T-helper 9 cell (primary cell): ENCODE measurements at places on chromosomes 16 and 17.

DNA sequence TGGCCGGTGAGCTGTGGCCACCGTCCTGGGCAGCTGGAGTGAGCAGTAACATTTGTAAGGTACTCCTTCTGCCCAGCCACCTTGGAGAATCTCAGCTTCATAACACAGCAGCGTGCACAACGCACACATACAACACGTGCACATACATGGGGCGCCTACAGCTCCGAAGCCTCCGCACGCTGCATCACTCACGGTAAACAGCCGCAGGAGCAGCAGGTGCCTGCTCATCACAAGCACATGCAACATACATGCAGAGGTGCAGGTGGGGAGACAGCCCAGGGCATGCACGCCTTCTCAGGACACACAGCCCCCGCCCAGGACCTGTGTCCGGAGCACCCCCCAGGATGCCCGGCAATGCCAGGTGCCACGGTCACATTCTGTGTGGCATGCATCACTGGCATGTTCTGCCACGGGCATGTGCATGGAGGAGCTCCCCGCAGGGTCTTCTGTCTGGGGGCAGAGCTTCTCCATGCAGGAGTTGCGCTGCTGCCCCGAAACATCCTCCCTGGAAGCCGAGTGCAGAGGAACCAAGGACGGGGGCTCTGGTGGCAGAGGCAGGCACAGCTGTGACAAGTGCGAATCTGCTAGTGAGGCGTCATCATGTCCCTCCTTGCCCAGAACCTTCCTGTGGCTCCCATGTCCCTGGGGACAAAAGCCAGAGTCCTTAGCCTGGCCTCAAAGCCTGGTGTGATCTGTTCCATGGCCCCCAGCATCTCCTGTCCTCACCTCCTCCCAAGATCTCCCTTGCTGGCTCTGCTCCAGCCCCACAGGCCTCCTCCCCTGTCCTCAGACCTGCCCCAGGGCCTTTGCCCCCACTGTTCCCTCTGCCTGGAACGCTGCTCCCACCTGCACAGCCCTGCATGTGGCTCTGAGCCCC lies 184.0 kb upstream of the GSE1 start:
- no peak for DNase-seq

DNA sequence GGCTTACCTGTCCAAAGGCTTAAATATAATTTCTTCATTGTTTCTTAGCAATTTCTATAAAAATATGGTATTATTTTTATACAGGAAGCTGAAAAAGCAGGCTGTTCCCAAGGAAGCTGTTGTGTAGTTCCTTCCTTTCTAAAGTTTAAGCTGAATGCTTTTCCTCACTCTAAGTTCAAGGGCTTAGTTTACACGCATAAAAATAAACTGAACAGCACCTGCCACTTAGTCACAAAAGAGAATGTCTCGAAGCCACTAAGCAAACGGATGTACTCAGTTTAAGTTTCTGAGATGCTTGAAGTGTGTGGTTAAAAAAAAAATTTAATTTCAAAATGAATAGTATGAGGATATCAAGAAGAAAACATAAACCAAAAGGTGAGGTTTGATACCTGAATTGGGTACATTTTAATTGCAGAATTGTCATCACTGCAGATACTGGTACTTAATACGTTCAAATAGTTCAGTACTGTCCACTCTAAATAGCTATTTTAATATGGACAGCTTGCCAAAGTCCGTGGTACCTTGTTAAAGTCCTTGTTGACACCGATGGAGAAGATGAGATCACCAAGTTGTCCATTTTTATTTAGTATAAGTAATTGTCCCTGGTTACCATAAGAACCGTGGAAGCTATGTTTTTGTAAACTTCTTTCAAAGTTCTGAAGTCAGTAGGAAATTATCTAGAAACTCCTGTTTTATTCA lies 38.1 kb downstream of the MRTFB start:
- DNase-seq, result no peak

DNA sequence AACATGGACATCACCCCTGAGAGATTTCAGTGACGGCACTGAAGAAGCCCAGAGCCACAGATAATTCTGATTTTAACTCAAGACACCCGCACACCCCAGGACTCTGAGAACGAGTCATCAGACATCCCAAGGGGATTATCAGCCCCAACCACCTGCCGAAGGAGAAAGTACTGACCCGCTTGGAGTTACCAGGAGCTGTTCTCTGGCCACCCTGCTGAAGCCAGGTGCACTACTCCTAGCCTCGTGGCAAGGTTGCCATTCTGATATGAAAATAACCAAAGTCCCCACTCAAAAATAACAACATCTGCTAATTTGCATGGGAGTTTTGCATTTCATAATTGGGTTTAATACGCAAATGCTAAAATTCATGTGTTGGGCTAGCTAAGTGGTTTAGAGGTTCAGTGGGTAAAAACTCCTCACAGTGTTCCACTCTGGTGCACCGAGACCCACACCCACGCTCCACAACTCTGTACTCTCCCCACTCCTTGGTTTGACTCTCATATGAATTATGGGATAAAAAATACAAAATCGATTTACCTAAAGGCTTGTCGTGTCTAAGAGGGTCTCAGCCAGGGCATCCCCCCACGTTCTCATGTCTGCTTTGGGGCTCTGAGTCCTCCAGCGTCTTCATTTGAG lies 143.0 kb upstream of the NOL11 start:
- DNase-seq, result no peak

DNA sequence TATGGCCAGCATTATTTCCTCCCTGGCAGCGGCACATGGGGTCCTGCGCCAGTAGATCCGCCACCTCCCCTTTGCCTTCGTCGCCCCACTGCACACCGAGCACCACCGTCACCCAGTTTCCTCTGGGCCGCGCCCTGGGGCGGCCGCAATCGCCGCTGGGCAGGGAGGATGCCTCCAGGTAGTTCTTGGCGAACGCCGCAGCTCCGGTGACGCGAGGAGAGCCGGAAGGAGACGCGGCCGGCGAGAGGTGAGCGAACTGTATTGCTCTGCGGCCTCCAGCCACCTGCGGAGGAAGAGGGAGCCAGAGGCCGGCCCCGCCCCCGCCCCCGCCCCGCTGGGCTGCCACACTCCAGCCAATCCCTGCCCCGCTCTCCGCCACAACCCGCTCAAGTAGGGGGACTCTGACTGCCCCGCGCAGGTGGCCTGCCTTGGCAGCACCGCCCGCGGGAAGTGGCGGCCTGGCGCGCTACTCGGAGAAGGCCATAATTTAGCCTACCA lies 11.8 kb upstream of the SLFN13 start:
- peak; percentile 48 for DNase-seq

DNA sequence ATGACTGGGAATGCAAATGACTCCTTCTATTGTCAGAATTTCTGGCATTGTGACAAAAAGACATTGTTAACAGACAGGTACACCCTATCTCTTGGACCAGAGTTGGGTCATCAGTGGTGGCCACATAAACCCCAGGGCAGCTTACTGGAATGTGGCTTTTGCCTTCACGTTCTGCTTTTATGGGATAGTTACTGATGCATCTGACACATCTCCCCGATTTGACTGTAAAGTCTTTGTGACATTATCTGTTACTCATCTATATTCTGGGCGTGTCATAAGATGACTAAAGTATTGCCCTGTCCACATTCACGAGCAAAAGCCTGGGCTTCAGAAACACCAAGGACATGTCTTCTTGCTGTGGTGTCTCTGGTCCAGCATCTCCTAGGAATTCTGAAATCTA lies 18.7 kb upstream of the AQP8 start:
- no peak for DNase-seq
